Natural killer cell treated with Interleukin-12 subunit alpha and Interleukin-12 subunit beta and Interleukin-15 and Interleukin-18, amount 100 ng/mL, for 72 hours (primary cell): ENCODE measurements at places on chromosomes 5 and 9.

DNA sequence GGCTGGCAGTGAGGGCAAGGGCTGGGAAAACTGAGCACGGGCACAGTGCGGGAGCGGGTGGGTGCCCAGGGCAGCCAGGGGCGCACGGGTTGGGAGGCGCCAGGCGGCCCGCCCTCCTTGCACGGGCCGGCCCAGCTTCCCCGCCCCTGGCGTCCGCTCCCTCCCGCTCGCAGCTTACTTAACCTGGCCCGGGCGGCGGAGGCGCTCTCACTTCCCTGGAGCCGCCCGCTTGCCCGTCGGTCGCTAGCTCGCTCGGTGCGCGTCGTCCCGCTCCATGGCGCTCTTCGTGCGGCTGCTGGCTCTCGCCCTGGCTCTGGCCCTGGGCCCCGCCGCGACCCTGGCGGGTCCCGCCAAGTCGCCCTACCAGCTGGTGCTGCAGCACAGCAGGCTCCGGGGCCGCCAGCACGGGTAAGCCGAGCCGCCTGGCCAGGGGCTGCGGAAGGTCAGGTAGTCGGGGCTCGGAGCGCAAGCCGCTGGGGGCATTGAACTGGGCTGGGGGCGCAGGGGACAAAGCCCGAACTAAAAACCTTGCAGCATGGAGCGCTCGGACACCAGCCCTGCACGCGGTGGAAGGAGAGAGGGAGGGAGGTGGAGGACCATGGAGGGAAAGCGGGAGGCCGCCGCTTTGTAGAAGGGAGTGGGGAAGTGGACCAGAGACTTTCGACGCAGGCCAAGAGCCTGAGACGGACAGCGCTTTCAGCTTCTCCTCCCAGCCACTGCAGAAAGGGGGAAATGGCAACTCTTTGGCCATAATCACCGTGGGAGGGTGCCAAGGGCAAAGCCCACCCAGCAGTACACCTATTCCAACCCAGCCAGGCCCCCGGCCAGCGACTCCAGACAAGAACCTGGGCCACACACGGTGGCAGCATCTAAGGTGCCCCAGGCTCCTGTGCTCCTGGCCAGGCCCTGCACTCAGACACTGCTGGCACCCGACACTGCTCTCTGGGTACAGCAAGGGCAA is at the start of gene TGFBI:
TGFBI (plus strand) TSS at position 207 of the 961 bp plus-strand sequence; CDS start at position 275, 68 bp downstream.
- DNase-seq, result no peak

DNA sequence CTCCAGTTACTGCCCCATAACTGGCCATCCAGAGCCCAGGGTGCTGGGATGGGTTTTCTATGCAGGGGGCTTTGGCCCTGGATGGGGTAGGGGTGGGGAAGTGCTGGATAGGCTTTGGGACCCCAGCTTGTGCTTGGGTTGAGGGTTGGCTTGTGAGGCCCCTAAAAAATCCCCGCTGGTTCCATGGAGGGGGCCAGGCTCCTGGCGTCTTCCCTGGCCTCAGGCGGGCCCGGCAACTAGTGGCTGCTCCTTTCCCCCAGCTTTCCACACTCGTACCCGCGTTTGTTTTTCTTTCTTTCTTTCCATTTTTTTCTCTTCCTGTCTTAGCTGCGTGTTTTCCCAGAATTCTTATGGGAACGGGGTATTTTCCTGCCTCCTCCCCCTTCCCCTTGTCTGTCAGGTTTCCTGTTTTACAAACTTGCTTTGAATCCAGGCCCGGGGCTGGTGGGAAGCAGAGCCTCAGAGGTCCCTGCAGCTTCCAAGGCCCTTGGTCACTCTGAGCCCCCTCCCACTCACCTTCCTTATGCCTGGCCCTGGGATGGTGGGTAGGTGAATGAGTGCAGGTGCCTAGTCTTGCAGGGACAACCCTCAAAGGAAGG is 40.2 kb downstream of the RGS3 start:
- no peak for DNase-seq

GRCh38 chr9:135100241-135100681 is 12.8 kb downstream of the OLFM1 start:
- no peak for DNase-seq

GRCh38 chr5:148457183-148457620 is 73.4 kb downstream of the FBXO38 start:
- DNase-seq, result no peak
